ENCODE measurements at places on chromosomes 7 and 10. TPM values are rescaled to one million over a fixed set of nuclear protein-coding genes. Genes with fewer than 3 reads are reported as not detected.

DNA sequence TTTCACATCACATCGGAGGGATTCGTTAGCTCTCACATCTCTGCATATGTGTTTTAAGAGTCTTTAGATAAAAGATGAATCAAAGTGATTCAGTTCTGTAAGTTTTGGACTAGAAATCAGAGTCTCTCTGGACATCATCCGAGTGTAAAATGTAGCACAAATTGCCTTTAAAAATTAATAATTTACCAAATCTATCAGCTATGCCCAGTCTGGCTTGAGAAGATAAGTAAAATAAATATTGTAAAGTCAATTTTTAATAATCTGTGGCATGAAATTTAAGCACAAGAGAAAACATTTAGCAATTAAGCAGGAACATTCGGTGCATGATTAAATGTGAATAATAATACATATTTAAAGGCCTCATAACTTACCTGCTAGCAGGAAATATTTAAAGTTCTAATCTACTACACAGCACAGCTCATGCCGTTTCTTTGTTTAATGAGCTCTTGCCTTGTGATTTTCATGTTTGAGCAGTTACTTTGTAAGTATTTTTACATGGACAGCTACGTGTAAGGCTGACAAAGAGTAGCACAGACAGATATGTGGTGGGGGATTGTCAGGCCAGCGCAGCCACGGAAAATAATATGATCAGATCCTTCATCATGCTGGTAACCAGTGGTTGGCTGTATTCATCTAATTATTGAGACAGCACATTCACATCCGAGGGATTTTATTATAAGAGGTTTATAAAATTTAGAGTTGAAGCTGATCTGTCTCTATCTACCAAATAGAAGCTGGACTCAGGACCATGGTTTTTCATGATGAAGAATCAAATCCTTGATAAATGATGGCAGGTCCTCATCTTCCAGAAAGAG lies 317.3 kb downstream of the ADARB2 start:
- H3K36me3 ChIP-seq, result no peaks in the 10 kb centered on the region
- DNase-seq, result no peak
- peaks cover 2% of the 10 kb centered on the region for H3K27me3 ChIP-seq
- H3K4me1 ChIP-seq, result peaks cover 52% of the 10 kb centered on the region

DNA sequence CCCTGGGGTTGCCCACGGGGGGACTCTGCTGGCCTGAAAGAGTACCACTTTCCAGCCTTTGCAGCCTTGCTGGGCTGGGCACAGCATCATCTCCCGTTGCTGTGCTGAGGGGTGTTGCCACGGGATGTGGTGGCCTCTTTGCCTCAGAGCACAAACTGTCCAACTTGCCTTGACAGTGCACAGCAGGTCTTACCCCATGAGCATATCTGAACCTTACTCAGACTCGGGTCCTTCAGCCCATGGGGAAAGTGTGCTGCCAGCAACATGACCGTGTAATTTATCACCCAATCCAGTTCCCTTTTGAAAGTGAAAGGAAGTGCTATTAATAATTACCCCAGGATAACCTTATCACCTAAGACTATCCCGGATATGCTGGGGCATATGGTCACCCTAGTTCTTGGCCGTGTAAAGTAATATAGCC lies 46.8 kb downstream of the TBXAS1 start:
- no peak overlapping the region for H3K4me3 ChIP-seq
- no peak overlapping the region for H3K27ac ChIP-seq
- DNase-seq, result no peak
- no peaks in the 10 kb centered on the region for H3K36me3 ChIP-seq
- no peaks in the 10 kb centered on the region for H3K27me3 ChIP-seq

- H3K36me3 ChIP-seq, result peaks cover 2% of the 10 kb centered on the region
- no peaks in the 10 kb centered on the region for H3K4me1 ChIP-seq
- H3K4me3 ChIP-seq, result no peak overlapping the region
- DNase-seq, result no peak
- no peak overlapping the region for H3K27ac ChIP-seq
Observed at GRCh38 chr7:102008535-102009262, 191.3 kb downstream of the CUX1 start.

GRCh38 chr7:136036336-136036735 lies 59.2 kb upstream of the MTPN start:
- no peaks in the 10 kb centered on the region for H3K27me3 ChIP-seq
- DNase-seq, result no peak
- peaks cover 4% of the 10 kb centered on the region for H3K4me1 ChIP-seq
- H3K4me3 ChIP-seq, result no peak overlapping the region
- no peak overlapping the region for H3K27ac ChIP-seq

- H3K36me3 ChIP-seq, result no peaks in the 10 kb centered on the region
- no peak for DNase-seq
- no peaks in the 10 kb centered on the region for H3K27me3 ChIP-seq
- H3K4me1 ChIP-seq, result peaks cover 4% of the 10 kb centered on the region
Observed at GRCh38 chr7:7103343-7104313, 78.7 kb upstream of the C1GALT1 start.

- no peaks in the 10 kb centered on the region for H3K36me3 ChIP-seq
- H3K4me3 ChIP-seq, result no peak overlapping the region
- no peak overlapping the region for H3K27ac ChIP-seq
- H3K27me3 ChIP-seq, result peaks cover 2% of the 10 kb centered on the region
- peak; percentile 49 for DNase-seq
Observed at GRCh38 chr7:128841921-128842673, 11.9 kb downstream of the FLNC start.

- DNase-seq, result no peak
- H3K4me3 ChIP-seq, result no peak overlapping the region
- peaks cover 1% of the 10 kb centered on the region for H3K4me1 ChIP-seq
- no peaks in the 10 kb centered on the region for H3K36me3 ChIP-seq
Observed at GRCh38 chr7:30252885-30253795, 31.3 kb upstream of the ZNRF2 start.

- no peak for DNase-seq
- peaks cover 2% of the 10 kb centered on the region for H3K36me3 ChIP-seq
- no peak overlapping the region for H3K4me3 ChIP-seq
- H3K4me1 ChIP-seq, result peaks cover 11% of the 10 kb centered on the region
Observed at GRCh38 chr10:86804805-86805204, 48.4 kb downstream of the BMPR1A start.

DNA sequence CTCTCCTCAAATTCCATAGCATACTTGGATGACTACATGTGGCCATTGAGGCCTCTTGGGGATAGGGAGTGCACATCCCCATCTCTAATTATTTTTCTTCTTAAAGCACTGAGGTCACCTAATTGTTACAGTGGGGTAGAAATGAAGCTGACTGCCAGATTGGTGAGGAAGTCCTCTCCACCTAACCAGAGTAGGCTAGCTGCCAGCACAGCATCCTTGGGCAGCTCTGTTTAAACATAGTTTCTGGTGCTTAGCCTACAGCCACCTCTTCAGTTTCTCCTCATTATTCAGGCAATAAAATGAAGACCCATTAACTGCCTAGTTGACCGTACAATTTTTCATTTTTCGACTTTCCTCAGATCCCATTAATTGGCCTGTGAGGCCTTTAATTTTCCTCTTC lies 104.6 kb downstream of the MLLT10 start:
- no peak for DNase-seq
- H3K4me3 ChIP-seq, result no peak overlapping the region
- no peak overlapping the region for H3K27ac ChIP-seq
- no peaks in the 10 kb centered on the region for H3K4me1 ChIP-seq
- H3K36me3 ChIP-seq, result peaks cover 45% of the 10 kb centered on the region
- no peaks in the 10 kb centered on the region for H3K27me3 ChIP-seq

GRCh38 chr7:134823400-134823799 lies 44.0 kb downstream of the CALD1 start:
- no peak overlapping the region for H3K4me3 ChIP-seq
- no peaks in the 10 kb centered on the region for H3K4me1 ChIP-seq
- H3K27me3 ChIP-seq, result no peaks in the 10 kb centered on the region
- H3K36me3 ChIP-seq, result no peaks in the 10 kb centered on the region

COBL gene
- total RNA-seq, result not detected

Data from activated B cell treated with CpG ODN at 0.5 μM for 24 hours (primary cell).